Dorsolateral prefrontal cortex (tissue), 122 donors: ENCODE measurements at places on chromosomes 2 and 18.

- DNase-seq, result no peak
These were observed 185.3 kb downstream of the ANKRD30B start for GRCh38 chr18:14933049-14933851.

GRCh38 chr2:20483194-20483895 is 36.5 kb downstream of the RHOB start:
- no peak for DNase-seq

DNA sequence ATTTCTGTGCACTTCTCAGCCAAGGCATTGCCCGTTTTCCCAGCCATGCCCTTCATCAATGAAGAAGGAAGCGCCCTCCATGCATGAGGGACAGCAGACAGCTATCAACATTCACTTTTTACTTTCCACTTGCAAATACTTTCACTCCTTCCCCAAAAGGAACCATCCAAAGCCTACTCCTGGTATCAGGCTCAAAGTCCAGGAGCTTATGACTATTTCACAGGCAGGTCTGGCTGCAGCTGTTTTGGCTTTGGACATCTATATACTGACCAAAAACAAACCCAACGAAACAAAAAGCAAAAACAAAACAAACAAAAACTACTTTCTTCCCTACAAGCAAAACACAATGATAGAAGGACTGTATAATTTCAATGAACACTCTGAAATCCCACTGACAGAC is 825.1 kb downstream of the RNF144A start:
- no peak for DNase-seq

- no peak for DNase-seq
These were observed 21.1 kb downstream of the MBP start for GRCh38 chr18:77111449-77111848.

DNA sequence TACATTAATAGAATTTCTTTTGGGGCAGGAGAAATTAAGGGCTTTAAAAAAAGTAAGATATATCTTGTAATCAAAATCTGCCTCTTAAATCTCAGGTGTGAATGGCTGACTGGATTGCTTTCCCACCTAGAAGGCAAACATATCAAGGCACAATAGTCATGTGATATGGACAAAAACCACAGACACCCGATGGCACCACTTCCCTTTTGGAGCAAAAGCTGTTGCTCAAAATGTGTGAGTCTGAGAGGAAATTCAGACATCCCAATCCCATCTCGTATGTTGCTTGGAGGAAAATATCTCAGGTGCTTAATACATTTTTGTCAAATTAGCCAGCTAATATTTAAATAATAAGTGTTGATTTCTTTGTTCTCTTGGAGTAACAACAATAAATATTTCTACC is 120.7 kb downstream of the KCNF1 start:
- no peak for DNase-seq

- no peak for DNase-seq
These were observed 14.4 kb upstream of the MYO3B start for GRCh38 chr2:170163411-170164065.

DNA sequence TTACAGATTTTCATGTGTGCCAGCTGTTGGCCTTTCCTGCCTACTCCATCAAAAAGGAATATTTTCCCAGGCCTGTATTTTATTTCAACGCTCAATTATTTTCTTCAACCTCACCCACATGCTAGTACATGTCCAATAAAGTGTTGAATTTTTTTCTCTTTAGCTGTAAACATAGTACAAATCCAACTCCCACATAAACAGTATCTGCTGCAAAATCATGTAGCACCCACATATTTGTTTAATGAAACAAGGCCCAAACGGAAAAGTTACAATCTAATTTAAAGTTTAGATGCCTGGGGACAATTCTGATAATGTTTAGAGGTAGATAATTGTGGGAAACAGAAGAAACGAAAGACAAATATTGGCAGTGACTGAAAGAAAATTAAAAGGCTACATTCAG is 275.4 kb upstream of the ACVR2A start:
- DNase-seq, result no peak

- no peak for DNase-seq
These were observed 3.5 kb downstream of the ASPRV1 start for GRCh38 chr2:69957965-69958364.

- DNase-seq, result no peak
These were observed 211.4 kb downstream of the KLHL29 start for GRCh38 chr2:23596316-23596885.

GRCh38 chr2:66987733-66988132 is 409.4 kb upstream of the ETAA1 start:
- DNase-seq, result no peak

DNA sequence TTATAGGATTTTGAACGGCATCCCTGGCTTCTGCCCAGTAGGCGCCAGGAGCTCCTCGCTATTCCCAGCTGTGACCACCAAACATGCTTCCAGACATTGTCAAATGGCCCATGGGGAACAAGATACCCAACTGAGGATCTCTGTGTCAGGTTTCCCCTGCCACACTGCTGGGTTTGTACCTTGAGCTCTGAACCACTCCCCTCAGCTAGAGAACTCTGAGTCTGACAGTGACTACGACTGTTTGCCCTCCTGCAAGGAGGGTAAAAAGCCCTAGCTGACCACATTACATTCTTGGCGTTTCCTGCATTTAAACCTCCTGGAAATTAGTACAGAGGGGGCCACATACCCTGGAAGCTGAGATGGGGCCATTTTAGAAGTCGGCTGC is 12.4 kb downstream of the LRRFIP1 start:
- DNase-seq, result no peak

DNA sequence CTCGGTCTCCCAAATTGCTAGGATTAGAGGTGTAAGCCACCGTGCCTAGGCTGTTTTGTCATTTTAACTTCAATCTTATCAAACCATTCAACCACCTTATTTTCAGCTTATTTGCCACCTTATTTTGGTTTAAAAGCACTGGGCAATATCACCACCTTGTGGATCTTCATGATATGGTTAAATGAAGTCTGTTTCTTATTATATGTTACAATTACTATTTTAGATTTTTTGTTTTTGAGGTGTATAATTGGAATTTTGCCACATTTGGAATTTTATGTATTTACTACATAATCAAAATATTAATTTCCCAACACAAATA is 43.8 kb upstream of the SCN9A start:
- DNase-seq, result no peak

DNA sequence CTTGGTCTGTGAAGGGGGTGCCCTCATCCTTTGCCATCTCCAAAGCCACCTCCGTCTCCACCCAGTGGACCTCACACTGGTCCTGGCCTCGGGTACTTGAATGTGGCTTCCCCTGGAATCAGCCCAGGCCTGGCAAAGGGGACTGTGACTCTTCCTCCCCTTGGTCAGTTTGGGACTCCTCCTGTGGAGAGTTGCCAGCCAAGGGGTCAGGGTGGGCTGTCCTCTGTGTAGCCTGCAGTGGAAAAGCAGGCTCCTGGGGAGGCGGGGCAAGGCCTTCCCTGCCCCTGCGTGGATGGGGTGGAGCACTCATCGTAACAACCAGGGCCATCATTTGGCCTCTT is 59.8 kb downstream of the INHBB start:
- DNase-seq, result peak; percentile 13

DNA sequence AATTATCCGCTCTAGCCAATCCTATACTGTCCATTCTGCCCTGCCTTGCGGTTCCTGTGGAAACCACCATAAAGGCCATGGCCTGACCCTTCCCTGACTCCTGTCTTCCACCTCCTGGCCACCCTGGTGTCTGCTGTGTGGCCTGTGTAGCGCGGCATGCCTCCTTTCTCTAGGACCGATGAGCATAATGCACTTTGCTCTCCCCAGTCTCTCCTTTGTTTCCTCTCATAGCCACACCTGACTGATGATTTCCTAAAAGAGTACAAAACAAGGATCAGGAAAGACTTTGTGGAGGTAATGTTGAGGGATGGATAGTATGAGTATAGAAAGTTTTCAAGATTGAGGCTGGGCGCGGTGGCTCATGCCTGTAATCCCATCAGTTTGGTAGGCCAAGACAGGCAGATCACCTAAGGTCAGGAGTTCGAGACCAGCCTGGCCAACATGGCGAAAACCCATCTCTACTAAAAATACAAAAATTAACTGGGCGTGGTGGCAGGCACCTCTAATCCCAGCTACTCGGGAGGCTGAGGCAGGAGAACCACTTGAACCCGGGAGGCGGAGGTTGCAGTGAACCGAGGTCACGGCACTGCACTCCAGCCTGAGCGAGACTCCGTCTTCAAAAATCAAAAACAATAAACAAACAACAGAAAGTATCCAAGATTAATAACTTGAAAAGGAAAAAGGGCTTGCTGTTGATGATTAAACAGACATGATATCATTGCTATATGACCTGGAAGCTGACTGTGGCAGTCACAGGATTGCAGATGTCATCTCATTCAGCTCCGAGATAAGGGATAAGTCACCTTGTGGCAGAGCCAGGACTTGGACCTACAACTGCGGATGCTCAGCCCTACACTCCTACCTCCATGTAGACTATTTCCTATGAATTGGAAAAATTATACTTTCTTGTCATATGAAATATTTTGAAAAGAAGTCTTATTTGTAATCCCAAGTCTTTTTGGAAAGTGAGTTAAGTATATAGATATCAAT is 16.6 kb downstream of the SOWAHC start:
- DNase-seq, result no peak

DNA sequence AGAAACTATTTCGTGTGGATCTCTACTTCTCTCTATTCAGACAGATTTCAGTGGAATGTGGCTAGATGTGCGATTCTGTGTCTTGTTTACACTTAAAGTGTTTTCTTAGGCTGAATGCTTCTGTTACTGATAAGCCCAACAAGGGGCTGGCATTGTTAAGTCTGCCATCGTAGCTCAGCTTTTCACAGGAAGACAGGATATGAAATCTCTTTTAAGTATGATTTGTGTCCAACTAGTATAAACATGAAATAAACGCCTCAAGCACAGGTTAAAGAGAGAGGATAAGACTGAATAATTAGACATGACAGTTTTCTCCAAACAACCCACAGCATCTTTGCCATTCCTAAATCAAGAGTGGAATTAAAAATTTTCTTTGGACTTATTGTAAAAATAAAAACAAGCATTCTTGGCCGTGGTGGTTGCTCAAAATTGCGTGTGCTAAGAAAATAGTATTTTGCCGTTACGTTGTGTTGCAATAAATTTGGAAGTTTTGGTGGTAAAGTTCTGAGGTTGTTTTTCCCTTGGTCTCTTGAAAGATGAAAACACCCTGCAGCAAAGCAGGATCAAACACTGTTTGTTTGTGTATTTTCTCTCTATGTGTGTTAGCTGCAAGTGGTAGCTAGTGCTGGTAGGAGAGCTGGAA is 1.0 kb downstream of the VIT start:
- DNase-seq, result no peak

DNA sequence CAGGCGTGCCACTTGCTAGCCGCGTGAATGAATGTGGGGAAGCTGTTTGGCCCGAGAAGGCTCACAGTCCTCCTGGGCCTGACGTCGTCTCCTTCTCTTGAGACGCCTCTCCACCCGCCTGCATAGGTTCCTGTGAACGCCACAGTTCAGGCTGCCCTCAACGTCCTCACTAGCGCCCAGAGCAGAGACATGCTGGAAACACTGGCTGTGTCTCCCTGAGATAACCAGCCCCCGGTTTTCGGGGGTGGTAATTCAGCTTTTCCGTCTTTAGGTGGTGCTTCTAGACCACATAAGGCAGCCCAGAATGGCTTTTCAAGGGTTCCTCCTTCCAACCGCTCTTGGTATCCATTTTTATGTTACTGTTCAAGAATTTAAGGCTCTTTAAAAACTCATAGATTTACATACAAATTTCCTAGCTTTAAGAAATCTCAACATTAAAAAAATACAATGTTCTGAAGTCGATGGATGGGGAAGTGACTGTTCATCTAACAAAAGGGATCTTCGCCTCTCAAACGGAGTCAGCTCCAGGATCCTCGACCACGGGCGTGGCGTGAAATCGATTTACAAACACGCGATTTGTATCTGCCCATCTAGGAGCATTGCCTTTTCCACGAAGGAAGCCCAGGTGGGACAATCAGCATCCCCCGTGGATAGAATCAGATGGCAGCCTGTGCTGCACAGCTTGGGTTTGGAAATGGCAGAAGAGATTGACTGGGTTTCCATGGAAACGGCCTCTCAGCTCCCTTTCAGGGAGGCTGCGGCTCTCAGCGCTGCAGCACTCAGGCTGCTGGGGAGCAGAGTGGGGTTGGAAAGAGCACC is 110.6 kb upstream of the PXDN start:
- DNase-seq, result peak; percentile 83

DNA sequence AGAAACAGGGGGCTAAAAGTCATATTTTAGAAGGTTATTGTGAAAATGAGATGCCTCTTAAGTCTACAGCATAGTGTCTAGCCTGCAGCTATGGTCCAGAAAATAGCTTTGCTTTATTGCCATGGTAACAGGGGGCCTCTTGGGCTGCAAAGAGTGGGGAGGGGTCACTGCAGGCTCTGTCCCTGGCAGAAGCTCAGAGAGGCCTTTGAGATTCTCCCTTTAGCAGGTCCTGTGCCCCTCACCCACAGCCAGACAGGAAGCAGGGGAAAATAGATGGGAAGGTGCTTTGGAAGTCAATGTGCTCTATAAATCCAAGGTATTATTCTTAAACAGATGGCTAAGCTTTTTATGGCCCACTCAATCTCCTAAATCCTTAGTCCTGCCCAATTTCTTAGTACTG is 1021.3 kb upstream of the GYPC start:
- no peak for DNase-seq

GRCh38 chr2:201345625-201346213 is 11.4 kb downstream of the FLACC1 start:
- no peak for DNase-seq

DNA sequence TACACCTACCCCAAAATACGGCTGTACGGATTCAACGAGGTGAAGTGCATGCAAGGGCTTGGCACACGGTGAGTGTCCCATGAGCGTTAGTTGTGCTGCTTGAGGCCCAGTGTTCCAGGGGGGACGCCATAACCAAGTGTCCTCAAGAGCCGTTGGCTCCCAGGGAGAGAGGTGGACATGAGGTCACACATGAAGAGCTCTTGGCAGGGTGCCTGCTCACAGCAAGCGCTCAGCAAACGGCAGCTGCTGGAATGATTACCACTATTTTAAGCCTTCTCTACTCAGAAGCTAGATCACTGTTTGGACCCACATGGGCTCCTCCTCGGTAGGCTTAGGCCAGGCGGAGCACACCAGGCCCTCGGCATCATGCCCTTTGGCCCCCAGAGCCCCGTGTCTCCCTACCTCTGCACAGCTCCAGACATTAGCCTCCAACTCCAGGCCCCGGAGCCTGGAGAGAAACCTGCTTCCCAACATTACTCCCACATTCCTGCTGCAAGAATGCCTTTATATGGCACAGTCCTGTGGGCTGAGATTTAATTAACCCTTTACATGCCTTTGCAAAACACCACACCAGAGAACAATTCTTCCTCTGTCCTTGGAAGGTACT is 68.4 kb upstream of the PPP1CB start:
- DNase-seq, result no peak
